Activated CD4-positive, alpha-beta T cell treated with anti-CD3 and anti-CD28 coated beads, Interleukin-2, amount 50 U/mL, for 24 hours (primary cell): ENCODE measurements at places on chromosomes 3 and 15.

- DNase-seq = no peak
These were observed 24.3 kb upstream of the IL12A start for GRCh38 chr3:159964166-159964973.

- no peak for DNase-seq
These were observed 240.4 kb downstream of the PDZRN3 start for GRCh38 chr3:73384091-73384906.

- DNase-seq = no peak
These were observed 9.4 kb downstream of the ZNF639 start for GRCh38 chr3:179332240-179332639.

DNA sequence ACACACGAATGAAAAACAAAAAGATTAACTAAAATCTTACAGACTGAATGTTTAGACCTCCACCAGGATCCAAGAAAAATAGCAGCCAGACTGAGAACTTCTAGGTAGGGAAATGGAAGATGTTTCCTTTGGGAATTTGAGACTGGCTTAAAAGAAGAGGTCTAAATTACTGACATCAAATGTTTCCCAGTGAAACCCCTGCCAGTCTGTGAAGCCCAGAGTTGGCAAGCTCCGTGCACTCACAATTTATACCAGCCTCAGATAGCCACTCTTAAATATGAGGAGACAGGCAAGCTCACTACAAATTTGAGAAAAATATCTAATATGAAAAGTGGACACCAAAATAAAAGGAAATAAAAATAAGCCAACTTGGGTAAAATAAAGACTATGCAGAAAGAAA, 700.5 kb upstream of the ZNF385D start:
- DNase-seq = no peak

DNA sequence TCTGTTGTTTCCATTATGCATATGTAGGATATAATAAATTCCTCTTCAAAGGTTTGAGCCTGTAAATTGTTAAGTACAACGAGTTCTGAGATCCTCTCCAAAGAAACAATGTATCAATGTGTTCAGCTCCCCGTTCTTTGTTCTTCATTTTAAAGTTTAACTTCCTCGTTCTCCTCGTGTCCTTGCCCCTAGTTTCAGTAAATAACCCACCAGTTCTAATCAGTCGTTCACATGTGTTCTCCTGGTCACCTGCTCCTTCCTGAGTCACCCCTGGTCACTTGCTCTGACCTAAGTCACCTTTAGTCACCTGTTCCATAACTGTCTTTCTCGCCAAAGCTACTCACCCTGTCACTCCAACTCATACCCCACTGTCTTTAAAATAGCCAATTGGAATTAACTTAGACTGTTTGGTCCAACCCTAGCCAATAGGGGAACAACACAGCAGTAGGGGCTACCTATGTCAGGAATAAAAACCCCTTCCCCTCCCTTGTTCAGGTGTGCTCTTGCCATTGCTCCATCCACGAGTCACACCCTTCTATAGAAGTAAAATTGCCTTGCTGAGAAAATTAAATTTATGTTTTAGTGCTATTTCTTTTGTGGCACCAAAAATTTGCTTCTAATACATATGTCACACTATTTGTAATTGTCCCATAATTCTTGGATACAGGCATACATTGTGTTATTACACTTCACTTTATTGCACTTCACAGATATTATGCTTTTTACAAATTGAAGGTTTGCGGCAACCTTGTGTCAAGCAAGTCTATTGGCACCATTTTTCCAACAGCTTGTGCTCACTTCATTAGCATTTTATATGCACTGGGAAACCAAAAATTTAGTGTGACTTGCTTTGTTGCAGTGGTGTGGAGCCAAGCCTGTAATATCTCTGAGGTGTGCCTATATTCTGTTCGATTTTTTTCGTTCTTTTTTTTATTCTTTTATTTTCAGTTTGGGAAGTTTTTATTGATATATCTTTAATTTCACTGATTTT, 15.3 kb upstream of the MCF2L2 start:
- no peak for DNase-seq

DNA sequence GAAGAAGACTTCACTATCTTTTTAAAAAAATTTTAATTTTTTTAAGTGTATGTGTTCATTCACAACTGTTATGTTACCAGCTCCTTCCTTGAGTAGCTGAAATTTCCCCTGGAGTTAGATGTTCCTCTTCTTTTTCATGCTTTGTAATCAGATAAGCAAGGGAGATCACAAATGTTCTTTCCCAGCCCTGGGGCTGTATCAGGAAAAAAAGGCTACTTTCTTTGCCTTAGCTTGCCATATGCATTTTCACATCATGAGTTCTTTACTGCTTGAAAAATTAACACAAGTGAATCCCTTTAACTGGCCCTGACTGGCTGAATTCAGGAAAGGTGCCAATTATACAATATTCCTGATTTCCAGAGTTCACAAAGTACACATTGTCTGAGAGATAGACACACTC, 353.2 kb upstream of the ATP11B start:
- DNase-seq = no peak

DNA sequence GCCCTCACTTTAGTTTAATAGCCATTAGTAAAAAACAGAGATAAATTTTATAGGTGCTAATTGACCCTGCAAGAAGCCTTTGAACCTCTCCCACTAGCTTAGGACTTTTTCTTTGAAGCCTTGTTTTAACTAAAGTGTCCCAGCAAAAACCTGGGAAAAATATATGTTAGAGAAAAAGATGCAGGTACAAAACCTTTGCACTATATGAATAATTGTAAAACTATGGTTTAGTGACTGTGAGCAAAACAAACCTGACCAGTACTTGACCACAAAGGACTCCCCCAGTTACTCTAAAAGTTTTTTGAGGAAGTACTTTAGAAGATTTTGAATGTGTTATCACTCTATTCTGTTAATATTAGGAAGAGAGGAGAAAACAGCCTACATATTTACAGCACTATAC, 123.3 kb upstream of the TP63 start:
- no peak for DNase-seq

GRCh38 chr3:30040126-30040525, 566.3 kb upstream of the TGFBR2 start:
- no peak for DNase-seq

GRCh38 chr15:74022706-74023470, 28.4 kb downstream of the PML start:
- no peak for DNase-seq

GRCh38 chr15:88745696-88746095, 57.5 kb upstream of the ACAN start:
- DNase-seq = no peak

GRCh38 chr3:29758434-29759322, 477.8 kb downstream of the RBMS3 start:
- DNase-seq = no peak

- no peak for DNase-seq
These were observed 2.4 kb downstream of the SLC49A4 start for GRCh38 chr3:122797291-122797690.
